ENCODE measurements at places on chromosomes 5 and 9.

DNA sequence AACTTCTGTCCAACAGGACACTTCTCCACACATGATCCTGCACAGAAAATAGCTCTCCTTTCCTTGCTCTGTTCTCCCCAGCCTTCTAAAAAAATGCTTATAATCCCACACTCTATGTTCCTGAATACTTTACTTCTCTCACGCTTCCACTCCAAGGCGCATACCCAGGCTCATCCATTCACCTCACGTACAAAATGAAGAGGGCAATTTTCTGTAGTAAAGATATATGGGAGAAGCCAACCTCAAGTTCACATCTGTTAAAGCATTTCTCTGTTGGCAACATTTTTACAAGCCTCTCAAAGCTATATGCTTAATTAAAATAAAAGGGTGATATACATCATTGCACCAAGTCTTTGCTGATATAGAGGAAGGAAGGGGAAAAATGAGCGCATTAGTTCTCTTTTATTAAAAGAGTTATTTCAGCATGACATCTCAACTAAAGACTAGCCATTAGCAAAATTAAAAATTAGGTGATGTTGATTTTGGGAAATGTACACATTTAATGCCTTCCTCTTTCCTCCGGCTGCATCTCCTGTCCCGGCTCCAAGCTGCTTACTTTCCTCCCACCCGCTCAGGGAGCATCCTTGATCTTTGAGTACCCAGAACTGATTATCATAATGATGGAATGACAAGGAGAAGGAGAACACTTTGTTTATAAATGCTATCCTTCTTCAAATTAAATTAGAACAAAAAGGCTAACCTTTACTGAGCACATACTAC is 342.1 kb upstream of the PANK3 start:
- DNase-seq: no peak

DNA sequence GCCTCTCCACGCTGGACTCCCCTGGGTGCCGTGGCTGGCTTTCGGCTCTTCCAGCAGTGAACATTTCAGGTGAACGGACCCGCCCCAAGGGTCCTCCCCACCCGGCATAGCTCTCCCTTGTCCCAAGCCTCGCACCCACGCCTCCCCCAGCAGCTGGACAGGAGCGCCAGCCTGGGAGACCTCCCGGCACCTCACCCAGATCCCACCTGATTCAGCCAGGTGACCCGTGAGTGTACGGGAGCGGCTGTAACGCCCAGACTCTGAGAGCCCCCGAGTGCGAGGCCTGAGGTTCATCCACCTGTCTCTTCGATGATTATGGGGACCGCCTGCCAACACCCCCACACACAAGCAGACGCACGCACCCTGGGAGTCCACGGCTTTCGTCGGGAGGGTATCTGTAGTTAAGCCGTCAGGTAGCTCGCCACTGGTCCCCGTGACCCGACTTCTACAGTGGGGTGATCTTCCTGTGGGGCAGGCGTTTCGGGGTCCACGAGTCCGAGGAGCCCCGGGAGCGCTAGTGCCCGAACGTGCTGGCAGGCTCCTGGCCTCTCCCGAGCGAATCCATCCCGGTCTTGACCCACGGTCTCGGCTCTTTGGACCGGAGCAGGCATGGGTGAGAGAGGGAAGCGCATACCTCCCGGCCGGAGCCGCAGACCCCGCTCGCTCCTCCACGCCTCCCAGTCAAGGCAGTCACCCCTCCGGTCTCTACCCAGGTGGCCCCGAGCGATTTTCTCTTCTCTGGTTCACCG is 14.9 kb downstream of the TRIM7 start:
- peak; percentile 44 for DNase-seq

DNA sequence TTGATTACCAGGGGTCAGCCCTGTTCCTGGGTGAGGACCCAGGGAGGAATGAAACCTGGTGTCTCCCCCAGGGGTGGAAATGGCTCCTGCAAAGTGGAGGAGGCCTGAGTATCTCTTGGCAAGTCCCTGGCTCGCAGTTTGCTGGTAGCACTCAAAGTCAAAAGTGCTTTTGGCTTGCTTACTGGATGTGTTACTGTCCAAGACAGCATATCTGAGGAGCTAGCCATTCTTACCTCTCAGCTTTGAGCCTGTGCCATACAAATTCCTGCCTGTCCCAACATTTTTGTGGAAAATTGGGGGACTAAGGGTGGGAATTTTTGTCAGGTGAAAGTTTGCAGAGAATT is 9.9 kb downstream of the ZNF618 start:
- DNase-seq: no peak

- DNase-seq: no peak
These were observed 250.3 kb downstream of the SLIT3 start for GRCh38 chr5:169050636-169051035.

DNA sequence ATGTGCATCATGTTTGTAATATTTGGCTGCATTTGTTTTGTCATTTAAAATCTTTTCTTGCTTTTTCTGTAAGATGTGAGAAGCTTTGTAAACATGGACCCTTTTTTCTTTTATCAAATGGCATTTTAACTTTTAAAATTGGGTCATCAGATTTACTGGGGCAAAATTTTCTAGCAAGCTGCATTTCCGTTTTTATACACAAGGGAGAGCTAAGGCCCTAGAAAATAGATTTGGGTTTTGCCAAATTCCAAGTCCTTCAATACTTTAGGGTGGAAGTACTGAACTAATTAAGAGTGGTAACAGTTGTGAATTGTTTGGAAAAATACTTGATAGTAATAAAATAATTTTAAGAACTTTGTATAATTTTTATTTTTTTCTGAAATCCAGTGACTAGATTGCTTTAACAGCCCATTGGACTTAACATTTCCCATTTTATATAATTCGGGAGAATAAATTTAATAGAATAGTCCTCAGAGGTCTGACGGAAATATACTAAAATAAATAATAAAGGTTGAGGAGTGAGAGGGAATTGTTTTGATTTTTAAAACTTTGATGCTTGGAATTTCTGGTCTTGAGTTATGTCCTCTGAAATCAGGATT is 117.4 kb downstream of the SMARCA2 start:
- DNase-seq: no peak

DNA sequence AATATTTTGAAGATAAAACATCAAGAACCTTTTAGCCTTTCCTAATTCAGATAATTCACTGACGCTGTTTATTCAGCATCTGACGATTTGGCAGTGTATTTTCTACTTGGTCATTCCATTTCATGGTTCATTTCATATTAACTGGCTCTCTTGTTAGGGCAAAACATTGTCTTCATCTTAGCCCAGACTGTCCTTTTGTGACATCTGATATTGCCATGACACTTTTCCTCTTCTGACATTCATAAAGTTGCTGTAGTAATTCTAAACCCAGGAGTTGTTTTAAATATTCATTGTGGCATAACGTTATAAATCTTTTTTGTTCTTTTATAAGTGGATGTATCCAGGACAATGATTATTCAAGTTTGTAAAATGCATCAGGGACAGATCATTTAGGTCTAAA is 1.8 kb downstream of the SCAMP1 start:
- no peak for DNase-seq

DNA sequence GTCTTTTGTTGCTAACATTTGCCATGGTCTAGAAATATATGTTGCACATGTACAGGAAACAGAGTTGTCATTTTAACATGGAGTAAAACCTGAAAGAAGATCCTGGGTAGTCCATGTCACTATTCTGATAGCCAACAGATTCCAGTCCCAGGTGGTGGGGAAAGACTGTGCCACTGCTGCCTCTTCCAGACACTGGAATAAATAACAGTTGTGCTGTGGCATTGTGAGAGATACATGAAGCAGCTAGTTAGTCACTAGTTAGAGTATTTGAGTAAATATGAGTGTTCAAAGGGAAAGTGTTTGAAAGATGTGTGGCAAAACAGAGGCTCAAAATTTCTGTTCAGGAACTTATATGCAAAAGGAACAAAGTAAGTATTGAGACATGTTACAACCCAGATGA is 1408.3 kb downstream of the EFNA5 start:
- no peak for DNase-seq

GRCh38 chr9:129849901-129850300 is 14.6 kb downstream of the USP20 start:
- no peak for DNase-seq

DNA sequence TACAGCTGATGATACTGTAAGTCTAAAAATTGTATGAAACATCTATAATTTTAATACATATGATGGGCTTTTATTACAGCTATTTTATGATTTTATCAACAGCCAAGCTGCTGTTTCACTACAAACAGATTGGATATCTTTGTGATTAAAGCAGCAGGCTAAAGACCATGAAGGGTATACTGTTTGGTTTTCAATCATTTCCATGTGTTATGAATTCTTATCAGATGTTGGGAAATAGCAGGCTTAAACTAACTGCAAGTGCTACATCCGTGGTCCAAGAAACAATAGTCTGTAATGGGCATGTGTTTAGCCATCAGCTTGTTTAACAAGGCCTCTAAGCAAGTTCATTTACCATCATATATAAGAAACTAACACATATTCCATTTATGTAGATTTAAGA is 107.5 kb downstream of the CWC27 start:
- no peak for DNase-seq

DNA sequence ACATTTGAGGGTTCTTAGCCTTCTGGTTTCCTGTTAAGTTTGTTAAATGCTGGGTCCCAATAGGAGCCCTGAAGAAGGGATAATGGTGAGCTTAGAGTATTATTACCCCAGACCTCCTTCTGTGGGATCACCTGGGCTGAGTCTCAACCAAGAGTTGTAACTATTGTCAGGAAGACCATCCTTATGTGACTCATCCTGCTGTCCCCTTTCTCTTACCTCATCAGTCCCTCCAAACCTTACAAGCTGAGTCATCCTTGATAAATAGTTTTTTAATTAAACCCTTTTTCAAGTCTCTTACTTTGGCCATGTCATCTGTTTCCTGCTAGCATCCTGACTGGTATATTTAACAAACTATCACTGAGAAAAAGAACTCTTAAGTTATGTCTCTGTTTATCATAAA is 502.8 kb downstream of the LRRC70 start:
- DNase-seq: no peak

DNA sequence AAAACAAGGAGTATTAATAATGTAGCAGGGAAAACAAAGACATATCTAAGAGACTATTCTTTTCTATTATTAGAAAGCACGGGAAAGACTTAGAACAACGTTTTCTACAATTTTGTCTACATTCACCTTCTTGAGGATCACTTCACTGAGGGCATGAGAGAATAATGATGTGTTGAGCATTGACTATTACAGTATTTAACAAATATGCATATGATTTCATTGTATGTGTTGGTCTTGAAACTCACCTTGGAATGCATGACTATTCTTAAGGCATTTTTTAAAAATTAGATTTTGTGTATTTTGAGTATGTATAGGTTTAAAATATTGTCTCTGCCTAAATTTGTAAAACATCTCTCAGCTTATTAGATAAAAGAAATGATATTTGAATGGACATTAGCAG is 1.2 kb downstream of the FSD1L start:
- DNase-seq: no peak

- no peak for DNase-seq
These were observed 205.6 kb downstream of the GADD45G start for GRCh38 chr9:89810431-89810830.

DNA sequence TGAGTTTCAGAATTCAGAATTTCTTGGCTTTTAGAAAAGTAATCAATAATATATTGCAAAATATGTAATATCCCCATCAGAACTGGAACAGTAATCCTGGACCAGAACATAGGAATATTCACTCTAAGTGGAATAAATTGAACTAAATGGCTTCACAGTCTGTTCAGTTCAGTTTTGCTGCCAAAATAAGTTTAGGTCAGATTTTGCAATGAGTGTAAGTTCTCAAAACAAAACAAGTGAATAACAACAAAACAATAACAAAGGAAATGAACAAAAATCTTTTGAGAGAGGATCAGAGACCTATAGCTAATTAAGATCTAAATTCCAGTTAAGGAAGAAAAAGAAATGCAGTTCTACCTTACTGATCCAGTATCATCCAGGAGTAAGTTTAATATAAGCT is 9.3 kb downstream of the PTGER4 start:
- DNase-seq: no peak

- no peak for DNase-seq
These were observed 388.1 kb downstream of the SEMA5A start for GRCh38 chr5:9157811-9158210.

GRCh38 chr9:98880311-98881015 is 63.2 kb upstream of the COL15A1 start:
- DNase-seq: no peak

GRCh38 chr5:15013654-15014463 is 142.3 kb upstream of the ANKH start:
- DNase-seq: peak; percentile 41

GRCh38 chr5:32193591-32193990 is 19.5 kb upstream of the GOLPH3 start:
- no peak for DNase-seq

GRCh38 chr9:136693490-136694162 is 6.4 kb upstream of the AGPAT2 start:
- no peak for DNase-seq

DNA sequence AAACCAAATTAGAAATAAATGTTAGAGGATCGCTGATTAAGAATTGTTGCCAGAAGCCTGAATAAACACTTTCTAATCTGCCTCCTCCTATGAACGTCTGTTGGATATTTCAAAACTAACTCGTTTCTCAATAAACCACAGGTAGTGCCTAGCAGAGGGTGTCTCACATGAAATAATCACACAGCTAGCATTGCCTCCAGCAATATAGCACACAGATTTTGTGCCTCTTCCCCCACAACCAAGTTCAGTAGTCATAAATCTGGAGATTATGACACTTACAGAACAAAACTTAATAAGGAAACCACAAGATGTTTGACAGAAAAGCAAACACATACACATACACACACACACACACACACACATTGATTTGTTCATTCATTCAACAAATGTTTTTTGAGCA is 173.2 kb upstream of the CDH10 start:
- DNase-seq: no peak

DNA sequence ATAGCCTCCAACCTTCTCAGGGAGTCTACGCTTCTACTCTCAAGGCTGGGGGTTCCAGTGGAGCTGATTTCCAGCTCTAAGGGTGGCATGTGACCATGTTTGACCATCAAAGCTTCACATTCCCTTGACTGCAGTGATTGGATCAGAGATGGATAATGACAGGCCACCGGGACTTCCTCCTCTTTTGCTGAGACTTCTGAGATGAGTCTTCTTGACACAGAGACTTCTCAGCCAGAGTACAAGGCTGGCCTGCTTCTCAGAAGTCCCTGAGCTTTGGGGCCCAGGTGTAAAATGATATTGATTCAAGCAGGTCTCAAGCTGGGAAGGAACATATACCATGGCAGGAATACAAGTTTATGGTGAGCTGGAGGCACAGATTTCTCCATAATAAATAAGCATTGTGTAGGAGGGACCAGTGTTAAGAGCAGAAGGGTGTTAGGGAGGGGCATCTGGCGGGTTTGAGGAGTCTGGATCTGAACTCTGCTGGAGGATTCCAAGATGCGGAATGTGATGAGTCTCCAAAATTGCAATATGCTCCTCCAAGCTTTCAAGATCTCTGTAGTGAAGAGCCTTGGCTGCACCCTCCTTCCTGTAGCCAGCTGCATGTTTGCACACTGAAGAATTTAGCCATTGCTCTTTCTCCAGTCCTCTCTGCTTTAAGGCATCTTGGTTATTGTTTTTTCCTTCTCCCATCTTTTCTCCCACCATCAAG is 41.7 kb upstream of the HSD17B4 start:
- no peak for DNase-seq

GRCh38 chr5:26326153-26326759 is 712.1 kb downstream of the CDH9 start:
- DNase-seq: no peak

Data from naive thymus-derived CD4-positive, alpha-beta T cell (primary cell).